Nucleus accumbens (tissue), 56 donors: ENCODE measurements at places on chromosomes 13 and 19.

- no peak for DNase-seq
These were observed 2480.8 kb downstream of the PCDH9 start for GRCh38 chr13:64749301-64749700.

DNA sequence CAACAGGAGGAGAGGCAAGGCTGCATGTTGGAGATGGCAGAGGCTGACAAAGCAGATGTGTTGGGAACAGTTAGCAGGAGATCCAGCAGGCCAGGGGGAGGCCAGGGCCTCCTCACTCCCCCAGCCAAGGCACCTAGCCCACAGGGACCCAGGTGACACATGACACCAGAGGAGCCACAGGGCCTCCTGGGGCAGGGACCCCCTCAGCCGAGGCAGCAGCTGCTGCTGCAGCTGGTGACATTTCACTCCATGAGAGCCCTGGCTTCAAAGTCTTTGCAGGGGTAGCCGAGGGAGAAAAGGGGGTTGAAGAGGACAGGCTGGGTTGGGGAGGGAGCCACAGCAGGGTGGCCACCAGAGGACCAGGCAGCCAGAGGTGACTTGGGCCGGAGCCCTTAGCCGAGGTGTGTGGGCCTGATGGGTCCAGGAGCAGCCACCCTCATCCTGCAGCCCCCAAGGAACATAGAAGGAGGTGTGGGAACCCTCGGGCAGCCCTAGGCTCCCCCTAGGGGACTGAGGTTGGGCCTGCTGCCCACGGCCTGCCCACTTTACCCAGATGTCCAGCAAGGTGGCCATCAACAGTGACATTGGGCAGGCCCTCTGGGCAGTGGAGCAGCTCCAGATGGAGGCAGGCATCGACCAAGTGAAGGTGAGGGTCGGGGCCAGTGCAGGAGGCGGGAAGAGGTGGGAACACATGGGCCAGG, at the start of gene GNG14:
TSS of gene GNG14 (plus strand) at position 503 of the 701 bp plus-strand sequence. CDS start at position 554, 51 bp downstream.
- no peak for DNase-seq

DNA sequence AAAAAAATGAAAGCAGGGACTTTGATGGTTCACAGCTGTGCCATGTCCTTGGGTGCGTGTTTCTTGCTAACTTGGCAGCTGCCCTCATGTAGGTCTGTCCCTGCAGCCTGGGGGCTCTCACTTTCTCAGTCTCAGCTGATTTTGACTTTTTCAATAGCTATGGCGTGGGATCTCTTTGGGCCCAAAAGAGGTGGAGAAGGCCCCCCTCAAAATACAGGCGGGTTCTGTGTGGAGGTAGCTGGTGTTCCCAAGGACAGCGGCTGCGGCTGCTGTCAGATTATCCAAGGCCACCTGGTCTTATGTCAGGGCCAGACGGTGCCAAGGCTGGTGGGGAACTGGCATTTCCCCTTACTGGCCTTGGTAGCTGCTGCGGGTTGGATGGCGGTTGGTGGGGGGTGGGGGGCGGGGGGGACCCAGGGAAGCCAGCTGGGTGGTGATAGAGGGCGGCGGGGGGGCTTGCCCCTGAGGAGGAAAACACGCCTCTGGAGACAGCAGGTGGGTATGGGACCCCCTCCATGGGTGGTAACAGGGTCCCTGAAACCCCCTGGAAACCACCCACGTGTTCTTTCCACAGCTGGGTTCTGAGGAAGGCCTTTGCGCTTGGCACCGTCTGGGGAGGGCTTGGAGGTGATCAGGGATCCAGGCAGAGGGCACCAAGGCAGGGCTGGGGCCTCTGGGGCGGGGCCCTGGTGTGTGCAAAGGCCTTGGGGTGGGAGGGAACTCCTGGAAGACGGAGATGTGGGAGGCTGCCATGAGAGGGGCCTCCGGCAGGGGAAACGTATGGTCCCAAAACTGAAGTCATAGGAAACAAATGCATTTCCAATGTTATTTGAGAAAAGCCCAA, 4.1 kb downstream of the TIMM13 start:
- DNase-seq, result no peak

DNA sequence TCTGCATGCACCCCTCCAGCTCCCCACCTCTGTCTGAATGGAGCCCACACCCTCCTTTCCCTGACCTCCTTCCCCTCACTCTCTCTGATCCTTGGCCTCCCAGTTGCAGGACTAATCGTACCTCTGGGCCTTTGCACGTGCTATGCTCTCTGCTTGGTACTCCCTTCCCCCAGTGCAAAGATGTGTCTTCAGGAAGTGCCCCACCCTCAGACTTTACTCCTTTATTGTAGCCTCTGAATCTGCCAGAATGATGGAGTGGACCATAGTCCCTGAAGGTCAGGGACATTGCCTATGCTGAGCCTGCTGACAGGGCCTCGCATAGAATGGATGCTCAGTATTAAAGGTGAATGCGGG, 1.3 kb upstream of the JUND start:
- no peak for DNase-seq

- no peak for DNase-seq
These were observed 1.4 kb downstream of the PLPP2 start for GRCh38 chr19:289651-290371.

DNA sequence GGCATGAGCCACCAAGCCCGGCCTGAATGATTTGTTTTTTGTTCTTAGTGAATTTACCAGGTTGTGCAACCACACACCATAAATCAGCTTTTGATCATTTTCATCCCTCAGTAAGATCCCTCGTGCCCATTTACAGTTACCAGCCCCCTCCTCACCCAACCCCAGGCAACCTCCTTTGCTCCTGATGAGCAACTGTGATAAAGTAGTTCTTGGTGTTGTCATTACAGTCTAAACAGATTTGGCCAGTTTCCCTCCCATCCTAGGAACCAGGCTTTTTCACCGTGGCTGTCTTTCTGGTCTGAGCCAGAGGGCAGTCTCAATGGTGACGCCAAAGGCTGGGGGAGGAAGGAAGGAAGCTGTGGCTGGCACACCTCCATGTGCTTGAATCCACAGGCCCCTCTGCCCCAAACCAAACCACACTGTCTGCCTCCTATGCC, 61.2 kb upstream of the WDFY2 start:
- DNase-seq, result no peak

DNA sequence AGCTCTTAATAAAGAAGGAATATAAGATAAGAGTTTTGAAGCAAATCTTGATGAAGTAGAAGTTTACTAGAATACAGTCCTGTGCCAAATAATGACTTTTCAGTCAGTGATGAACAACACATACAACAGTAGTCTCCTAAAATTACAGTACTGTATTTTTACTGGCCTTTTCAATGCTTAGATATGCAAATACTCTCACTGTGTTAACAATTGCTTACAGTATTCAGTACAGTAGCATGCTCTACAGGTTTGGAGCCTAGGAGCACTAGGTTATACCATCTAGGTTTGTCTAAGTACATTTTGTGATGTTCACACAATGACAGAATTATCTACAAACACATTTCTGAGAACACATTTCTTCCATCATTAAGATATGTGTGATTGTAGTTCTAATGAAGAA, 316.7 kb upstream of the KLHL1 start:
- DNase-seq, result no peak

GRCh38 chr19:22901431-22902130, 69.5 kb downstream of the ZNF723 start:
- DNase-seq, result no peak

- no peak for DNase-seq
These were observed 43.1 kb downstream of the CYP4F22 start for GRCh38 chr19:15551293-15552004.

DNA sequence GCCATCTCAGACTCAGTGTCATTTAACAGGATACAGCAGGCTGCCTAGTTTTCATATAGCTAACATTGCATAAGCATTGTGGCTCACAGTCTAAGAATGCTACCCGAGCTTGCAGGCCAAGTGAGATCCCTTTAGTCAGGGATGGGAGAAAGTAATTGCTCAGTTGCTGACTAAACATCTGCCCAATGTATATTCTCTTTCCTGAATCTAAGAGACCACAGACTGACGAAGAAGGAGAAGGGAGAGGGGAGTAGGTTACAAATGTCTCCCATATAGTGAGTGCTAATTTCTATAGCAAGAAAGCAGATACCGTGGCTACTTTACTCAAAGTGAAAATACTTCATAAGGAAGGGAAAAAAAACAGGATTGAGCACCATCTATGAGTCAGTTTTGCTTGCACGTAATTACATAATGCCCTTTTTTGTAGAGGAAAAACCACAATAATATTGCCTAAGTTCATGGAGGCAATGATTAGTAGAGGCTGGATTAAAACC, 453.9 kb downstream of the COG6 start:
- DNase-seq, result no peak

GRCh38 chr13:108281901-108282300, 12.4 kb downstream of the TNFSF13B start:
- DNase-seq, result no peak

DNA sequence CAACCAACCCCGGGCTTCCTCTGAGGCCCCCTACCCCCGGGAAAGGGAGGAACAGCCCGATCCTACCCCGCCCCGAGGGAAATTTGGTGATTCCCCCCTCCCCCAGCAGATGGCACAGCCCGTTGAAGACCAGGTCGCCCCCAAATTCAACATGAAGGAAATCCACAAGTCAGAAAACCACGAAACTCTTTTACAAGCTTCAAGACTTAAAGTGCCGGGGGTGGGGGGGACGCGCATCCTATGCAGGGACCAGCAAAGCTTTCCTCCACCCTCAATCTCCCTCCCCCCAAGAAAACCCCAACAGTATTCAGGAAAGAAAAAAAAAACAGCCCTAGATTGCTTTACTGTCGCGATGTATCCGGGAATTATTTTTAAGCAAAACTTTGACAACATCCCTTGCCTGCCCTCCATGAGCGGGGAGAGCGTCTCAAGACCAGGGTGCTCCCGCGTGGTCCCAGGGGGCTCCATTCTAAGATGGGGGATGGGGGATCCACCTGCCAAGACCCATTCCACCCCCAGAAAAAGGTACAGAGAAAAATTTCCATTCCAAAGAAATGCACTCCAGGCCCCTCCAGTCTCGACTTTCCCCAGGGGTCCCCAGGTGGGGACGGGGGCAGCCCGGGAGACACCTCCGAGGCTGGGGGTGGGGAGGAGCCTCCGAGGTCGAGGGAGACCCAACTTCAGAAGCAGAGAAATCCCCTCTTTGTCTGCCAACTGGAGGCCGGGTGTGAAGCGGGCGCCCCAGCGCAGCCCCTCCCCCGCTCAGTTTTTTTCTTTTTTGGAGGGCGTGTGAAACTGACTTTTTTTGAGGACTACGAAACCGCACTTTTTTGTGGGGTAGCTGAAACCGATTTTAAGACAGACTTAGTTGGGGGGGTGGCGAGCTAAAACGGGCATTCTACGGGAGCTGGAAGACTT, 1.5 kb downstream of the TCF3 start:
- DNase-seq, result no peak

DNA sequence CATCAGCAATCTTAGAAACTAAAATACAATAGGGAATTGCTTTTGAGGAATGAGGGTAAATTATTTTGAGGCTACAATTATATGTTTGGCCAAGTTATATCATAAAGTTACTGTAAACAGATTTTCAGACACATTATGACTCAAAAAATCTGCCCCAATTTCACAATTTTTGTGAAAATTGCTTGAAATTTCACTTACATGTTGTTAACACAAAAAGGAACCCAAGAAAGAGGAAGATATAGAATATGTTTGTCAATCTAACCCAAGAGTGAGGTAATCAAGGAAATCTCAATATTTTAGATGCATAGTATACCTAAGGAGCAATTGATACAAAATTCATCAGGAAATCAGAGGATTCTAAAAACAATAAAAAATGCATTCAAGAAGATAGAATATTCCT, 73.9 kb upstream of the FNDC3A start:
- no peak for DNase-seq

- DNase-seq, result no peak
These were observed 8.1 kb downstream of the ZNF749 start for GRCh38 chr19:57443121-57443696.

DNA sequence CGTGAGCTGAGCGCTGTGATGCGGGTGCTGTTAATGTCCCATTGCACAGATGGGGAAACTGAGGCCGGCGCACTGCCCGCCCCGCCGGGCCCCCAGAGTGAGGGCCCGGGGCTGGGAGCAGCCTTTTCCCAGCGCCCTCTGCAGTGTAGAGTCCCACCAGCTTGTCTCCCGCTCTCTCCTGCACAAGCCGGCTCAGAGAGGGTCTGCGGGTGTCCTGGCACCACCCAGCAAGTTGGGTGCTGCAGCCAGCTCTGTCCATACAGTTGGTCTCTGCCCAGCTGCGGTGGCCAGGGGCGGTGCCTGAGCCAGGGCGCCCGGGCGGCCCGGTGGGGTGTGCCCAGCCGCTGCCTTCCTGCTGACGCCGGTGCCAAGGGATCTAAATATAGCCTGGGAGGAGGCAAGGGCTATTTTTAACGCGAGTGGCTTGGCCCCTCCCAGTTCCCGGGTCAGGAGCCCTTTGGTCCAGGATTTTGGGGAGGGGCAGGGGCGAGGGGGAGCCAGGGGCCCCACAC, 19.3 kb downstream of the GADD45B start:
- no peak for DNase-seq

DNA sequence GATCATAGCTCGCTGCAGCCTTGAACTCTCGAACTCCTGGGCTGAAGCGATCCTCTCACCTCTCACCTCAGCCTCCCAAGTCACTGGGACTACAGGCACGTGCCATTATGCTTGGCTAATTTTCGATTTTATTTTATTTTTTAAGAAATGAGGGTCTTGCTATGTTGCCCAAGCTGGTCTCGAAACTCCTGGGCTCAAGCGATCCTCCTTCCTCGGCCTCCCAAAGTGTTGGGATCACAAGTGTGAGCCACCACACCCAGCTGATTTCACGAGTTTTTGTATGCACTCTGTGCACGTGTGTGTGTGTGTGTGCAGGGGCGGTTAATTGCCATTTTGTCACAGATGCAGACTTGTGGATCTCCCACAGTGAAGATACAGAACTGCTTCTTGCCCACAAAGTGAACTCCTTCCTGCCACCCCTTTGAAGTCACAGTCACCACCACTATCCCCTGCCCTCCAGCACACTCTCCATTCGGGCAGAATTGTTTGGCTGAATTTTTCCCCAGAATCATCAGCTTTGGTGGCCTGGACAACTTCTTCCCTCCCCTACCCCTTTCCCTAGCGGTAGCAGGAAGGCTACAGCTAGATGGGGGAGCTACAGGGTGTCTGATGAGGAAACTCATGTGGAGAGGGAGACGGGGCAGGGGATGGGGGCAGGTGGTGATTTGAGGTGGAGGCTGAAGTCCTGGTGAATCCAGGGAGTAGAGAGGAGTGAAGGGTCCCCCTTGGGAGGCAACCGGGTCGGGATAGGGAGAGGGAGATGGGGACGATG, 59.6 kb downstream of the CELF5 start:
- DNase-seq, result no peak

DNA sequence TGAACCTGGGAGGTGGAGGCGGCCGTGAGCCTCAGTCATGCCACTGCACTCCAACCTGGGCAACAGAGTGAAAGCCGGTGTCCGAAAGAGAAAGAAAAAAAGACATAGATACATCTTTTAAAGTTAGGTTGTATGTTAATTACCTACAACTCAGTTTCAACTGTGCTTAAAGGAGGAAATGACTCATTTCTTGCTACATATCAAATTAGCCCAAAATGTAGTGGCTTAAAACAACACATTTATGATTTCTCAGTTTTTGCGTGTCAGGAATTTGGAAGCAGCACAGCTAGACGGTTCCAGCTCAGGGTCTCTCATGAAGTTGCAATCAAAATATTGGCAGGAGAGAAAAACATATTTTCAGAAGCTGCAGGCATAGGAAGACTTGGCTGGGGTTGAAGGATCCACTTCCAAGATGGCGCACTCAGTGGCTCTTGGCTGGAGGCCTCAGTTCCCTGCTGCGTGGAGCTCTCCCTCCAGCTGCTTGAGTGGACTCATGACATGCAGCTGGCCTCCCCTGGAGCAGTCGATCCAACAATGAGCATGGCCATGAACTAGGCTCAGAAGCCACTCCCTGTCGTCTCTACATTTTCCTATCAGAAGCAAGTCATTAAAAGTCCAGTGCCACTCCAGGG, 7.1 kb downstream of the LDLR start:
- no peak for DNase-seq
